SJCRH30 (cell line): ENCODE measurements at places on chromosomes 11 and 22.

- H3K27ac ChIP-seq, result no peak overlapping the region
- no peaks in the 10 kb centered on the region for H3K27me3 ChIP-seq
- no peak overlapping the region for H3K4me3 ChIP-seq
- no peak for DNase-seq
- no peaks in the 10 kb centered on the region for H3K36me3 ChIP-seq
Observed at GRCh38 chr22:28601915-28602314, 77.7 kb downstream of the TTC28 start.

DNA sequence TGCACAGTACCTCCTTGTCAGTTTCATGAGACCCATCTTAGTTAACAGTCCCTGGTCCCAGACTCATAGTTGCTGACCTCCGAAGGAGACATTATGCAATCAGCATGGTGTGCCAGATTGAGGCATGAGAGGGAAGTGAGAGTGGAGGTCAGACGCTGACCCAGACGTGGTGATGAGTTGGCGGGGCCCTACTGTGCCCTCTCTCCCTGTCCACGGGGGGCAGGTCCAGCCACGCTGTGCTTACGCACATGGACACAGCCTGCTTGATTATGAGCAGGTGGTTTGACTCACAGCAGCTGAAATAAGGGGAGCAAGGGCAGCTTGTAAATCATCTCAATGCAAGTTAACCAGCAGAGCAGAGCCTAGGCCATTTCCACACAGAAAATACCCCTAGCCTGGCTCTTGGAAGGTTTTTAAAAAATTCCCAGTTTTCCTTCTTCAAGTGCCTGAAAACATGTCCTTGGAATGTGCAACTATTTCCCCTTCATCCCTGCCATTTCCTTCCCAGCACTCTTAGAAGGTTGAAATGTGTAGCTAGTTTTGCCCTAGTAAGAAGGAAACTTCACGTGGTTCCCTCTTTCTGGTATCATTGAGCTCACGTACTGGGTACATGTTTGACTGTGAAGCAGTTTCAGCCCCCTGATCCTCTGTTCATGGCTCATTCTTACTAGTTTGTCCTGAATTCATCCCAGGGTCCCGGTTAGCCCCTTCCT lies 122.6 kb upstream of the SORL1-AS1 start:
- DNase-seq, result peak; percentile 11
- no peak overlapping the region for H3K4me3 ChIP-seq
- peaks cover 10% of the 10 kb centered on the region for H3K4me1 ChIP-seq
- H3K27ac ChIP-seq, result no peak overlapping the region
- no peaks in the 10 kb centered on the region for H3K36me3 ChIP-seq

GRCh38 chr11:8719211-8719649 lies 36.6 kb downstream of the RPL27A start:
- no peaks in the 10 kb centered on the region for H3K27me3 ChIP-seq
- peaks cover 29% of the 10 kb centered on the region for H3K36me3 ChIP-seq
- H3K27ac ChIP-seq, result peak overlapping the region; percentile 54
- H3K4me1 ChIP-seq, result peaks cover 48% of the 10 kb centered on the region
- peak; percentile 67 for DNase-seq
- no peak overlapping the region for H3K4me3 ChIP-seq

DNA sequence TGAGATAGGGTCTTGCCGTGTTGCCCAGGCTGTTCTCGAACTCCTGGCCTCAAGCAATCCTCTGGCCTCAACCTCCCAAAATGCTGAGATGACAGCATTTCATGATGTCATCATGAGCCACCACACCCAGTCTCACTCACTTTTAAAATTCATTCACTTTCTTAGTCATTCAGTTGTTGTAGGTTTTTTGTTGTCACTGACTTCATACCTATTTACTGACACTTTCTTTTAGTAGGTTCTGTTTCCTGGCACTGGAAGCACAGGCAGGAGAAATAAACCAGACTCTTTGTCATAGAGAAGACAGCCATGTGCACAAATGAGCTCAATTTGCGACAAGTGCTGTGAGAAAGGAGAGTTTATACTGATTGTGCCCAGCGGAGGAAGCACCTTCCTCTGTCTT lies 10.5 kb downstream of the ART5 start:
- H3K27me3 ChIP-seq, result no peaks in the 10 kb centered on the region
- no peak overlapping the region for H3K4me3 ChIP-seq
- DNase-seq, result no peak
- H3K27ac ChIP-seq, result no peak overlapping the region

DNA sequence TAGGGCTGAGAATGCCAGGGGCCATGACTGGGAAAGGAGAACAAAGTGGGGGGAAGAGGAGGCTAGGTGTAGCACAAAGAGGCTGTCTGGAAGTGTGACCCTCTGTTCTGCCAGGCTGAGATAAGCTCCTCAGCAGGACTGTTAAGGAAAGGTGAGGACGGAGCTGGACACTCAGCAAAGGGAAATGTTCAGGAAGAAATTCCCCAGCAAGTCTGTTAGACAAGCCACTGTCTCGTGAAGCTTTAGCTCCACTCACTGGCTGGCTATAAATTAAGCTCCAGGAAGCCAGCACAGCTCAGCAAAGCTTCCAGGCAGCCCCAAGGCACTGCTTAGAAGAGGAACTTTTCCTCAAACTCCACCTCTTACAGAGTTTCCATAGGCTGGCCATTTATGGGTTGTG lies 181.2 kb upstream of the API5 start:
- no peaks in the 10 kb centered on the region for H3K4me1 ChIP-seq
- H3K4me3 ChIP-seq, result no peak overlapping the region
- no peak overlapping the region for H3K27ac ChIP-seq
- no peak for DNase-seq
- no peaks in the 10 kb centered on the region for H3K27me3 ChIP-seq

DNA sequence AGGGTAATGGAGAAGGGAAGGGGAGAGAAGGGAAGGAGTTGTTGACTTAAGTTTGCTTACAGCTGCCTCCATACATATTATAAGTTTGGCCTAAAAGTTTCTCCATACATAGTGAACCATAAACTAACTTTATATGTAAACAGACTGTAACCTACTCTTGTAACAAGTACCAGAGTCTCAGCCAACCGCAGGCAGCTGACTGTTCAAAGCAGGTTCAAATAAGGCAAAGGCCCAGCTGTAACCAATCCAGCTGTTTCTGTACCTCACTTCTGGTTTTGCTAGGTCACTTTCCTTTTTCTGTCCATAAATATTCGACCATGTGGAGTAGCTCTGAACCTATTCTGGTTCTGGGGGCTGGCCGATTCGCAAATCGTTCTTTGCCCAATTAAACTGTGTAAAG lies 591.2 kb downstream of the INSC start:
- H3K27ac ChIP-seq, result no peak overlapping the region
- H3K4me3 ChIP-seq, result no peak overlapping the region
- H3K36me3 ChIP-seq, result no peaks in the 10 kb centered on the region
- peaks cover 11% of the 10 kb centered on the region; the same call in 1 of the 2 replicates for H3K4me1 ChIP-seq

GRCh38 chr22:22230438-22230837 lies 14.1 kb upstream of the VPREB1 start:
- no peaks in the 10 kb centered on the region for H3K36me3 ChIP-seq
- H3K27me3 ChIP-seq, result no peaks in the 10 kb centered on the region; the same call in 1 of the 2 replicates
- H3K4me3 ChIP-seq, result no peak overlapping the region
- H3K4me1 ChIP-seq, result no peaks in the 10 kb centered on the region
- DNase-seq, result no peak
- no peak overlapping the region for H3K27ac ChIP-seq

GRCh38 chr11:91295591-91295990 lies 929.0 kb upstream of the FAT3 start:
- H3K27ac ChIP-seq, result no peak overlapping the region
- no peak overlapping the region for H3K4me3 ChIP-seq
- DNase-seq, result no peak
- H3K36me3 ChIP-seq, result no peaks in the 10 kb centered on the region
